ENCODE measurements at places on chromosomes 1 and 21.

DNA sequence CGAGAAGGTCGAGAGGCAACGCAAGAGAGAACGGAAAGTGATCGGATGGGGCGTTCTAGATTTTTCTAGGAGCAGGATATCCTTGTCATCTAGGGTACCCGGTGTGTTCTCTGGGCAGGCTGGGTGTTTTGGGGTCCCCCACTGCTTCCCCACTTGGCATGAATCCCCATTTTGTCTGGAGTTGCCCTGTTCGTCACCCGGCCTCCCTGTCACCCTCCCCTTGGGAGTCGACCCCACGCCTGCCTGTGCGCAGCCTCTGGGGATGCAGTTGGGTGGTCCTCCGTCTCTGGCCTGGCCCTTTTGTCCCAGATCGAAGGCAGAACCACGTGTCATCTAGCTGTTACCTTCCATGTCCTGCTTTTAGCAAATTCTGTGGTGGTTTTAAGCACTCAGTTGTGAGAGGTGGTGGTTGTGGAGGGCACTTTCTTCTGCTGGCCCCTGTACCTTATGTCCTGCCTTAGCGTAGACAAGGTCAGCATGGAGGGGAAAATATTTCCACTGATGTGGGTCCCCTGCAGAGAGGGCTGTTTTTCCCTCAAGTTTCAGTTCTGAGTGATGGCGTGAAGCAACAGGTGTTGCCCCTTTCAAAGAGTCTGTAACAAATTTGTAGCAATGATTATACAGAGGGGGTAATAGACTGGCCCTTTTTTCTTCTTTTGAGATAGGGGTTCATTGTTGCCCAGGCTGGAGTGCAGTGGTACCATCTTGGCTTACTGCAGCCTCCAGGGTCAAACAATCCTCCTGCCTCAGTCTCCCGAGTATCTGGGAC, 35.6 kb downstream of the CHAF1B start:
- DNase-seq: no peak

- no peak for DNase-seq
Measured at GRCh38 chr21:30216041-30216723, at the start of gene CLDN8. Gene CLDN8 (minus strand): TSS chr21:30216097. CDS start chr21:30215925, 172 bp downstream.

GRCh38 chr1:119737040-119737682, 25.4 kb downstream of the PHGDH start:
- no peak for DNase-seq

GRCh38 chr1:64308866-64309265, 105.4 kb downstream of the UBE2U start:
- no peak for DNase-seq

GRCh38 chr1:229913489-229913888, 153.5 kb upstream of the GALNT2 start:
- no peak for DNase-seq

- no peak for DNase-seq
Measured at GRCh38 chr21:42679319-42680057, 26.1 kb downstream of the PDE9A start.

GRCh38 chr1:156486421-156487344, 13.9 kb downstream of the MEF2D start:
- peak; percentile 40 for DNase-seq

DNA sequence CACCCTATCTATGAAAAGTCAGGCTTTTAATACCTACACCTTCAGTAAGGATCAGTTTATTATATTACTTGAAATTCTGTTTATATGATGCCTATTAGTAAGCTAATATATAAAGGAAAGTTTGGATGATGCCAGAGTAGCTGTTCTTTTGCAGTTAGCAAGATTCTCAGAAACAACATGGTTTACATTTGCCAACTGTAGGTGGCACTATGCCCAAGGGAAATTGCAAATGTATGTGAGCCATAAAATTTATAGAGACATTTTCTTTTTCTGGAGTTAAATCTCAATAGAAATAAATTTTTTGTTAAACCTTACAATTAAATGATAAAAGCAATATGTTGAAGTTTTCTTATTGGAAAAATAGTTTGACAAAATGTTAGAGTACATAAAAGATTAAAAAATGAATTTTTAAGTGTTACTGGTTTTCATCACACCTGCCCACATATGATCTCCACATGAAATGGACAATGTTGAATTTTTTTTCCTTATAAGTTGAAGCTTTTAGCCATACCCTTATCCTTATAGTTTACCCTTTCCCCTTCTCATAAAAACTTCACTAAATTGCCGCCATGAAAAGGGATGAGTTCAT, 32.1 kb upstream of the EPHX4 start:
- no peak for DNase-seq

DNA sequence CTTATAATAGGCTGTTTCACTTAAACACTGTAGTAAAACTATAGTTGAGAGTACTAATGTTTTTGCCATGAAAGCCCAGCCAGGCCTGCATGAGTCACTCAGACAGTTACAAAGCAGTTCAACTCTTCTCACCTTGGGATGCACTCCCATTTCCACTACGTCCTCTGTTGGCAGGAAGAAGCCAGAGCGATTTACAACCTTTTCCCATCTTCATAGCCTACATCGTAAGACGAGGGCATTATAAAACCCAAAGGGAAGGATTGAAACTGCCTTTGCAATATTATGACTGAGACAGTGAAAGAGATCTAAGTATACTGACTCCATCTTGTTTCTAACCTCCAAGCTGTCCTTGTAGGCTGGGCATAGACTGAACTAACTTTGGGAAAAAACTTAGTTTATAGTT, 71.8 kb upstream of the CSF1 start:
- no peak for DNase-seq

GRCh38 chr21:46286648-46287002, 483 bp downstream of the YBEY start:
- no peak for DNase-seq

DNA sequence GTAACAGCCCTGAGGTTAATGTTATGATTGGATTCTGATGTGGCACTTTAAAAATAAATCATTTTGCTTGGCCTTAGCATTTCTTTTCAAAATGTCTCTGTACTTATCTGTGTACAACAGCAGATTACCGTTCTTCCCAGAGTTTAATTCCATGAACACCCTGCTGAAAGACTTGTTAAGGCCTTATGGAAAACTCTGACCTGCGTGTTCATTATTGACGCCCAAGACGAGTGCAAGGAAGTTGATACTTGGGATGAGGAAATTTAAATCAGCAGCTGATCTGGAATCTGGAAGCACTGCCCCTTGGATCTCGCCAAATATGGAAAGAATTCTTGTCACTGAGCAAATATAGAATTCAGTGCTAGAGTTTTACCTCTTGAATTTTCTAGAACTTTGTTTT, 6.7 kb downstream of the ERG start:
- no peak for DNase-seq

DNA sequence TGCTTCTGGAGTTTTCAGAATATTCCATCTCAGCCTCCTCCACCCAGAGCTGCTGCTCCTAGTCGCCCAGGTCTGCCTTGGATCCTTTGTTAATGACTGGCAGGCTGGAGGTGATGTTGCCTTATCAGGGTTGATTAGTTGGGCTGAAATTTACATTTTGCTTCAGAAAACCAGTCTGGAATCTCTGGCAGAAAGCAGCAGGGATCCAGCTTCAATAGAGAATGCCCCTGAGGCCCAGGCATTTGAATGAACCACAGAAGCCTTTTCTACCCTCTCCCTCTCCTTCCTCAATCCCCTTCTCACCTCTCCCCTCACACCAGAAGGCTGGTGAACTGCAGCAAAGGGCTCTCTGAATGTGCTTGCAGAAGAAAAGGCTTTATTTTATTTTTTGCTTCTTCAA, 83.2 kb downstream of the PLXNA2 start:
- no peak for DNase-seq

DNA sequence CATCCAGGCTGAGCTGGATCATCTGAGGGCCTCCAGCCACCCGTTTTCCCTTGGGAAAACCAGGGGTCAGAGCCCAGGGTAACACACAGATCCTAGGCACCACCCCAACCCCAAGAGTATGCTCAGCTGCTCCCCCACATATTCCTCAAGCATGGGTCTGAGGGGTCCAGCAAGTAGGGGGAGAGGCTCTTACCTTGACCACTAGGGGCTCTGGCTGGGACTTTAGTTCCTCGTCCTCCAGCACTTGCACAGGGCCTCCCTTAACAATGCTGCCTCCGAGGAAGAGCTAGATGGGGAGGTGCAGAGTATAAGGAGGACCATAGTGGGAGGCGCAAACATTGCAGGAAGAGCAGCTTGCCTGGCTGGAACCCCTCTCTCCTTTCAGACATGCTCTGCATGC, 7.5 kb downstream of the SELENBP1 start:
- no peak for DNase-seq

GRCh38 chr1:153614189-153614900, 1.4 kb upstream of the S100A16 start:
- DNase-seq: no peak

DNA sequence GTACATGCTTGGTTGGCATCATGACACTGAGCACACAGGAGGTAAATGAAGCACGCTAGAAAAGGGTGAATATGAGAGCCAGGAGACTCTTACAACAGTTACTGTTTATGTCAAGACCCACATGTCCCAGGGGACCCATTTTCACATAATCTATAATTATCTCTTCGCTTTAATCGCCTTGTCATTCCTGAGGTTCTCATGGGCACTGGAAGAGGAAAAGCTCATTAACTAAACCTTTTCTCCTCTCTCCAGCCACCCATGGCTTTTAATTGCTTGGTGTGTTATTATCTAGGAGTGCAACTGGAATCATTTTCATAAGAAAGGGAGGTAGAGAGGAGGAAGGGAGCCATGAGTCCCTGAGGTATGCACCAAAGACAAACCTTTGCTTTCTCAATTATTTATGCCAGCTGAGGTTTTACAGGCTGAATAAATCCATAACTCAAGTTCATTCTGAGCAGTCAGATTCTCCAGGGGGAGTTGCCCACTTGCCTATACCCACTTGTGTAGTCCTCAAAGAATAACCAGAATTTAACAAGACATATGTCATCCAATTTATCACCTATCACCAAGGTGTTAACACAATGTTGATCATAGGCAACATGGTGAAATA, 77.4 kb downstream of the ACBD6 start:
- DNase-seq: no peak

GRCh38 chr1:84598418-84598817, 24.2 kb upstream of the CTBS start:
- no peak for DNase-seq

DNA sequence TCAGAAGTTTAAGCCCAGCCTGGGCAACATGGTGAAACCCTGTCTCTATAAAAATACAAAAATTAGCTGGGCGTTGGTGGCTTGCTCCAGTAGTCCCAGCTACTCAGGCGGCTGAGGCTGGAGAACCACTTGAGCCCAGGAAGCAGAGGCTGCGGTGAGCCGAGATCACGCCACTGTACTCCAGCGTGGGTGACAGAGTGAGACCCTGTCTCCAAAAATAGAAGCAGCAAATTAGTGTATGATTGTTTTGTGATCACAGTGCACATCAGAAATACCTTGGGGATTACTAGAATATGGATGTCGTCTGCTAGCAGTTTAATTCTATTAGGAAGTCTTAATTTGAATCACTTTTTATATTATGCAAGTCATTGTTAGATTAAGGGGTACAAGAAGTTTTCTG, 59.0 kb downstream of the ZBTB17 start:
- no peak for DNase-seq

- no peak for DNase-seq
Measured at GRCh38 chr1:70358921-70359564, 4.5 kb upstream of the ANKRD13C start.

DNA sequence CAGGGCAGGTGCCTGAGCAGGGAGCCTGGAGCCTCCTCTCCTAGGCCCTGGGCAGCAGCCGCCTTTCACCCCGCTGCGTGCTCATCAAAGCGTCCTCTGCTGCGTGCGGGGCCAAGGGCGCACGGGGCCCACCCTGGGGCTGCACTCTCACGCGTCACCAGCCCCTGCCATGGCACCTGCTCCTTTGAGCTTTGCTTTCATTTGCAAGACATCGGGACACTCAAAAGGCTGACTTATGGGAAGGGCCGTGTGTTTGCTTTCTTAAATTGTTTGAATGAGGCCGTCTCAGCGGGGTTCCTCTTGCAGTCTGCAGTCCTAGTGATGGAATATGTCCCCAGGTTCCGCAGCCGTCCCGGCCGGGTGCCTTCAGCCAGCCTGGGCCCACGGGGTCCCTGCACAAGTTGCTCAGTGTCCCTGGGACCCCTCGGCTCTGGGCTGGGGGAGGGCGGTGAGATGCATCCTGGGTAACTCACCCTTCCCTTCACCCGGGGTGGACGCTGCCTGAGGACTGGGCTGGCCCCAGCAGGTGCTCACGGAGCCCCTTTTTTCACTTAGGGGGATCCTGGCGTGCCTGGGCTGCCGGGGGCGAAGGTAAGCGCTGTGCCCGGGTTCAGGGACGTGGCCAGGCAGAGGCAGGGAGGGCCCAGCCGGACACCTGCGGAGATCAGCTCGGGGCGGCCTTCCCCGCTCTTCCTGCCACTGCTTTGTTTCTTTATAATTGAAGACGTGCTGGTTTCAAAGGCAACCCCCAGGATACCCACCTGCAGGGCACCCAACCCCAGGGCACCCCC, 53.1 kb downstream of the SLC19A1 start:
- no peak for DNase-seq

GRCh38 chr21:38488640-38489270, 9.5 kb downstream of the ERG start:
- DNase-seq: no peak

DNA sequence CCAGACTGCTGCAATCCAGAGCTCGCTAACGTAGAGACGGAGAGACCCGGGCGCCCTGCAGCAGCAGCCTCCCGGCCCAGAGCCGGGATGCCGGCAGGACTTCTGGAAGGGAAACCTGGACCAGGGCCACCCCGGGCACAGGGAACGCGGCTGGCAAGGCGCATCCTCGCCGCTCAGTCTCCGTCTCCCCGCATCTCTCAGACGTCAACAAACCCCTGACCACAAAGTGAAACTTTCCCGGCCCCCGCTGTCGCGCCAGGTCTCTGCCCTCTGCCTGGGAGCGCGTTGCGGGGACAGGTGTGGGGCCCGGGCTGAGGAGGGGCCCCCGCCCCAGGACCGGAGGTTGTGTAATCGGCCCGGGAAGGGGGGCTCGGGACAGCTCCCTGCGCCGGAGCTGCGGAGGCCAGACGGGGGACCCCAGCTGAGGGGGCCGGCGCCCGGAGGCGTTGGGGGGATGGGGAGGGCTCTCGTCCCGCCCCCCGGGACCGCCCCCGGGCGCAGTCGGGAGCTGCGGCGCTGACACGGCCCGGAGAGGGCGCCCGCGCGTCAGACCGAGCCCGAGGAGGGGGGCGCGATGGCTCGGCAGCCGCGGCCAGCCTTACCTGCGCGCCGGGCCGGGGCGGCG, 116.6 kb upstream of the HIVEP3 start:
- DNase-seq: peak; percentile 81

DNA sequence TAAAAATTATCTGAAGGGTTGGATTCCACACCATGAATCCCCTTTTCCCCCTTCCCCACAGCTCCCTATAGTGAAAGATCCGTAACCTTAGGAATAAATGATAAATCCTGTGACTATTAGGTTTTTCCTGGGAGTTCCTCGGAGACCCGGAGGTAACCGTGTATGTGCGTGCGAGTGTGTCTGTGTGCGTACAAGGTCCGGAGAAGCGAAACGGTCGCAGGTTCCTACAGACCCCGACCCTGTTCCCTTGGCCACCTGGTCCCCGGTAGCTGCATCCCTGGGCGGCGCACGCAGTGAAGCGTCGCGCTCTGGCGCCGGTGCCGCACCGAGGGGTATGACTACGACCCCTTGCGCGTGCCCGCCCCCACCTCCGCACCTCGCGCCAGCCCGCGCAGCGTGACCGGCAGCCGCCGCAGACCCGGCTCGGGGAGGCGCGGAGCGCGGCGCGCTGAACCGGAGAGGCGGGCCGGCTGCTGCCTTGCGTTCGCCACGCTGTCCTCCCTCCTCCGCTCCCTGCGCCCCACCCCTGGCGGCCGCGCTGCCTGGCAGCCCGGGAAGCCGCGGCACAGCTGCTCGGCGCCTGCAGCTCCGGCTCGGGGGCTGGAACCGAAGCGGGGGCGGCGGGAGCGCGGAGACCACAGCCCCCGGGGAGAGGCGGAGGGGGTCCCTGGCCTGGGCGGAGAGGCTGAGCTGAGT, at the start of gene AK5:
TSS of gene AK5 (plus strand) at position 529 of the 696 bp plus-strand sequence. CDS start 295 bp downstream, outside the sequence.
- peak; percentile 35 for DNase-seq

- DNase-seq: no peak
Measured at GRCh38 chr1:197200272-197200899, 53.9 kb upstream of the ASPM start.

Data from hypothalamus (tissue), 51 donors.